ENCODE measurements at places on chromosomes 4 and X.

GRCh38 chr4:136680271-136680670 is 852.0 kb downstream of the PCDH18 start:
- no peak for DNase-seq

DNA sequence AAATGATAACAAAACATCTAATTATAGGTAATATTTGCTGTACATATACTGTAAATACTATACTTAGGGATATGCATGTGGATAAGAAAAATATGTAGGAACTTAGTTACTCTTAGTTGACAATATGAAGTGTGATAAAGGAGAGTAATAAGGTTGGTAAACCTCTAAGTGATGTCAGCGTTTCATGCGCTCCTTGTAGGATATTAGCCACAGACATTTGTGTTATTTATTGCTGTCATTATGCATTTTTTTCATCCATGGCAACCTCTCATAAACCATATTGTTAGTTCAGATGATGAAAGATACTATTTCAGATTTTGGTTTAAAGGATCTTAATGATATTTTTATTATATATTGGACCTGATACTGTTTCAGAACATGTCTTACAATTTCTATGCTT is 298.1 kb upstream of the PITX2 start:
- no peak for DNase-seq

DNA sequence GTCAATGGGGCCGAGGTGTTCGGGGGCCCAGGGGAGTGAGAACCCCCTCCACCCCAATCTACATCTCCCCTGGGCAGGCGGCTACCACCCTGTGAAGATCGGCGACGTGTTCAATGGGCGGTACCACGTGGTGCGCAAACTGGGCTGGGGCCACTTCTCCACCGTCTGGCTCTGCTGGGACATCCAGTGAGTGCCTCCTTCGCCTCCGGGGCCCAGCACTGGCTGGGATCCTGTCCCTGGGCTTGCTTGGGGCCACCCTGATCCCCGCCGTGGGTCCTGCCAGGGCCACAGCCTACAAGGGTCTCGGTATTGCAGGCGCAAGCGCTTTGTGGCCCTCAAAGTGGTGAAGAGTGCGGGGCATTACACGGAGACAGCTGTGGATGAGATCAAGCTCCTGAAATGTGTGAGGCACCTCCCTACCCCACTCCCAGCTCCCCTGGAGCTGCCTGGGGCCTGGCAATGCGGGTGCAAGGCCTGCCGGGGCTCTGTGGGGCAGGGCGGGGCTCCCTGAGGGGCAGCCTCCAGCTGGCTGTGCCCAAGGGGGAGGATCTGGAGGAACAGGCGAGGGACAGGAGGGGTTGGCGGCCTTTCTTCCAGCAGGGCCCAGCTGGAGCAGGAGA is 697 bp downstream of the SRPK3 start:
- no peak for DNase-seq

DNA sequence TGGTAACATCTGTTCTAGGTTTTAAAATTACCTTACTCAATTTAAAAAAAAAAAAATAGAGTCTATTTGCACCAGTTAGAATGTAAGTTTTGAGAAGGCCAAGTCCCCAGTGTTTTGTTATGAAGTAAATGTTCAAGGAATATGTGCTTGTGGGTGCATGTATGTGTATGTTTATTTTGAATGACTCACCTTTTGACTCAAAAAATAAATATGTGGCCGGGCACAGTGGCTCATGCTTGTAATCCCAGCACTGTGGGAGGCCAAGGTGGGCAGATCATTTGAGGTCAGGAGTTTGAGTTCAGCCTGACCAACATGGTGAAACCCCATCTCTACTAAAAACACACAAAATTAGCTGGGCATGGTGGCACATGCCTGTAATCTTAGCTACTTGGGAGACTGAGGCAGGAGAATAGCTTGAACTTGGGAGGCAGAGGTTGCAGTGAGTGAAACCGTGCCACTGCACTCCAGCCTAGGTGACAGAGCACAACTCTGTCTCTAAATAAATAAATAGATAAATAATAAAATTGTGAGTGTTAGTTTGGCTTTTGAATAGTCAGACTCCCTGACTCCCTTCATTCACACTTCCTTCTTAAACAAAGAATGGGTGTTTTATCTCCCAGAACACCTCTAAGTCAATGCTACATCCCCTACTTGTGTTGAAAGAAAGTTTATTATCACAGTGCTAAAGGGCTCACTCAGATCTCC is 511.3 kb upstream of the PCDH7 start:
- no peak for DNase-seq

GRCh38 chrX:373641-374471 is 12.9 kb downstream of the PPP2R3B start:
- no peak for DNase-seq

DNA sequence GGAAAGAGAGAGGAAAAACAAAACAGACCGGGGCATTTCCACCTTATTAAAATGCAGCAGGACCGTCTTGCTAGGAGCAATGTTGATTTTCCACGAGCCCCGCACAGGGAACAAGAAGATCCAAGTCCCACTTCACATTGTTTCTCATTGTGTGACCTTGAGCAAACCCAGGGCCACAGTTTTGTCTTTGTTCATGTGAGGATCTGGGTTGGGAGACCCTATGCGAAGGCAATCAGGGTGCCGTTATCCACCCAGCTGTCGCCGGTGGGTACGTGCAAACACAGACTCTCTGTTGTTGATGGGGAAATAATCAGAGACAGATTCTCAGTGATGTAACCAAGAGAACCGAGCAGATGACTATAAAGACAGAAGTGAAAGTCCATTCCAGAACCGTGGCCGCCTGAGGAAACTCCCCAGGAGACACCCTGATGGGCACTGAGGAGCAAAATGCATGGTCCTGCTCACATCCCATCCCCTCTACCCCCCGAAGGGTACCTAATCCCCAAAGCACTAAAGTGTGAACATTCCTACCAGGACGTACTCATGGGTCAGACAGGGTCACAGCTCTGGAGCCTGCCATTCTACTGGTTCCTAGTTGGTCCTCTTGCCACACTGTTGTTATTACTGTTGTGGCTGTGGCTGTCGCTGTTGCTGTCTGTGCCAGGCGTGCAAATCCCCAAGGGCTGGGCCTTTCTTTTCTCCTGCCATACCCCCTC is 102.7 kb upstream of the RBPJ start:
- DNase-seq: no peak

GRCh38 chrX:35040871-35041270 is 98.3 kb downstream of the FAM47B start:
- no peak for DNase-seq

DNA sequence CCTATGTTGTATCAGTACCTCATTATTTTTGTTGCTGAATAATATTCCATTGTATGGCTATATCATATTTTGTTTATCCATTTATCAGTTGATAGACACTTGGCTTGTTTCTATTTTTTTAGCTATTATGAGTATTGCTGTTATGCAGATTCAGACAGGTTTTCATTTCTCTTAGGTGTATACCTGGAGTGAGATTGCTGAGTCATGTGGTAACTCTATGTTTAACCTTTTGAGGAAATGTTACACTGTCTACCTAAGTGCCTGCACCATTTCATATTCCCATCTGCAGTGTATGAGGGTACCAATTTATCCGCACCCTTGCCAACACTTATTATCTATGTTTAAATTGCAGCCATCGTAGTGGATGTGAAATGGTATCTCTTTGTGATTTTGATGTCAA is 43.0 kb upstream of the SH3RF1 start:
- DNase-seq: no peak

DNA sequence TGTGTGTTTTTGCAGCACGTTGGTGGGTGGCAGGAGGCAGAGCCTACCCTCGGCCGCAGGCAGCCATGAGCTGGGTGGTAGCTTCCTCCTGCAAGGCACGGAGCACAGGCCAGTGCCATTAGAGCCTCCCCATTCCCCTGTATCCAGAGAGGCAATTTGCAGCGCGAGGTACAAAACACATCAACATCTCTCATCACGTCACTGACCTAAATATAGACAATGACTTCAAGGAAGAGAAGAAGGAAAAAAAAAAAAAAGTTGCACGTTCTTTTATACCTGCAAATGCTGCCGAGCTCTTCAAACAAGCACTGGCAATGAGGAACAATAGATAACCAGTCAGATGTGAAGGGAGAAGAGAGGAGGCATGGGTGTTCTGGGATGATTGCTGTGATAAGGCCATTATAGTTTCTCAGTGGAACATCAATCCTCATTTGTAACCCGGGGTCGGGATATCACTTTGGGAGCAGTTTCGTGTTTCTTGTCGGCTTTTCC is 159.9 kb downstream of the MGST2 start:
- DNase-seq: no peak

GRCh38 chr4:52711834-52712250 is 39.4 kb downstream of the ERVMER34-1 start:
- DNase-seq: no peak

DNA sequence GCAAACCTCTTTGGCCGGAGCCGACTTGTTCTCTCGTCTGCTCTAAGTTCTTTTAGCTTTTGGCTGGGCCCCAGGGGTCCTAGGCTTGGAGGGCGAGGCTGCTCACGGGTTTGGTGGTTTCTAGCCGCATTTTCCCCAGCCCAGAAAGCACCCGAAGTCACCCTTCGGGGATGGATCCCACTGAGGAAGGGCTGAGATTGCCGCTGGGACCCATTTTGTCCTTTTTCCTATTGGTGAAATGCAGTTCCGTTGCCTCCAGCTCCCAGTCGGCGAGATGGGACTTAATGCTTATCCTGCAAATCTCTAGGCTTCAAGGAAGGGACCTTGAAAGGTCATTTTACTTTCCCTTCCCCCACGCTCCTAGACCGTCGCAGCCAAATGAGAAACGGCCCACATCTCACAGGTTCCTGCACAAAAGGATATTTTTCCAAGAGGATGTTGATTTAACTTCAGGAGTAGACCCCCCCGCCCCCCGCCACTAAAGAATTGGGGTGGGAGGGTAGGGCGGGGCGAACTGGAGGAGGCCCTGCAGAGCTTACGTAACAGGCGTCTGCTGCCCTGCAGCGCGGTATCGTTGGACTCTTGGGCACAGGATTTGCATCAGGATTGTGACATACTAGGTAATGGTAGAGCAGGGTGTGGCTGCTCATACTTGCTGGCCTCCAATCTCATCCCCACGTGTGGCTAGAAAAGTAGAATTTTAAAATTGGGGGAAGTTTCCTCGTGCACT is 564 bp downstream of the PGK1 start:
- DNase-seq: no peak

DNA sequence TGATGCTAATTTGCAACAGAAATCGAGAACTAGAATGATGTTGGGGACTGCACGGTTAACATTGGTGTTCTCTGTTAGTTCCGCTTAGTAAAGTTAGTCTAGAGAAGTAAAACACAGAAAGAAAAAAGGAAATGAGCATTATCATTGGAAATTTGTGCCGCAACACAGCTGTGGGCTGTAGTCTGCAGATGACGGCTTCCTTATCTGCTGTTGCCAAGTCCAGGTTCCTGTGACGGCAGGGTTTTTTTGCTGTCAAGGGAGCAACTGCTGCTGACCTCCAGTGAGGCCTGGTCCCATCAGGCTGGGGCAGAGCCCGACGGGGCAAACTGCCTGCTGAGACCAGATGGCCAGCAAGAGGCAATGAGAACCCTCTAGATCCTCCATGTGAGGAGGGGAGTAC is 38.9 kb upstream of the PHEX start:
- DNase-seq: no peak

GRCh38 chr4:55269995-55270394 is 76.0 kb upstream of the SRD5A3 start:
- no peak for DNase-seq

DNA sequence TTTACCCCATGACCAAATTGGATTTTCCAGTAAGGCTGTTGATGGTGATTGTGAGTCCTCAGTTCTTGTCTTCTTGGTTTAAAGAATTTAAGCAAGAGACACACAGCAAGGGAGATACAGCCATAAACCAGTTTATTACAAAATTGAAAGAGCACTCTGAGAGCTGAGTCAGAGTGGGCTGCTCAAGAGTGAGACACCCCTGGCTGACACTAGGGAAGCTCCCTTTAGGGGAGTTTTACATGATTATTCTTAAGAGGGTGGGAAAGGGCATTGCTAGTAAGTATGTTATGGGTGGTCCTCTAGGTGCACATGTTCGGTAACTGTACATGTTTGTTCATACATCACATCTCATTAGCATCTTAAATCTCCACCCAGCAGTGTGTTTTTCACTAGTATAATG is 18.8 kb upstream of the ZNF81 start:
- no peak for DNase-seq

DNA sequence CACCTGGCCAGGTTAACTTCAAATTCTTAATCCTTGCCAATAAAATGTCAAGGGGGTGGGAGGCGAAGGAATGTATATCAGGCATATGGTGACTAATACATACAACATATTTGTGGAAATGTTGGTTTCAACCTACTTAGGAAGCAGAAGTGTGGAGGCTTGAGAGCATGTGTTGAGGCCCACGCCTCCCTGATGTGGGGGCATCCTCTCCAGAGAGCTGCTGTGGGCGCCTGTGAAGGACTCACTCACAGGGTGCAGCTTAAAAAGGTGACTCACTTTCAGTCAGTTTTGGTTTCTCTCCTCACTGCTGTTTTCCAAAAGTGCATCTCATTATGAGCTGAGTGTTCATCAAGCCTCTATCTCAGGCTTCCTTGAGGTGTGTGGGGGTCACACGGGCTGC is 27.5 kb downstream of the LNX1 start:
- no peak for DNase-seq

- no peak for DNase-seq
Measured at GRCh38 chr4:120942776-120943175, 20.2 kb upstream of the PRDM5 start.

DNA sequence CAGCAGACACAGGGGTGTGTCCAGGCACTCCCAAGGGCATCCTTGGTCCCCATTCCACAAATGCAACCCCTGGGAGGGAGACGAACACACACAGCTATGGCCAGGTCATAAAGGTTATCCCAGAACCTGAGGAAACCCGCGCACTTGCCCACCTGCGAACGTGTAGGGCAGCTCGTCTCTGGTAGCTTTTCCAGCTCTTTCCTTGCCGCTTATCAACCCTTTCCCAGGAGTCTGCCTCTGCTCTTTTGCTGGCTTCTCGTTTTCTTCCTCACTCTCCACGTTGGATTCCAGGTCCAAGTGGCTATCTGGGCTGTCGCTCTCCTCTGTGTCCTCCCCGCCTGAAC is 13.5 kb downstream of the NOP14 start:
- no peak for DNase-seq

- no peak for DNase-seq
Measured at GRCh38 chr4:39658756-39659155, 20.1 kb upstream of the SMIM14 start.

DNA sequence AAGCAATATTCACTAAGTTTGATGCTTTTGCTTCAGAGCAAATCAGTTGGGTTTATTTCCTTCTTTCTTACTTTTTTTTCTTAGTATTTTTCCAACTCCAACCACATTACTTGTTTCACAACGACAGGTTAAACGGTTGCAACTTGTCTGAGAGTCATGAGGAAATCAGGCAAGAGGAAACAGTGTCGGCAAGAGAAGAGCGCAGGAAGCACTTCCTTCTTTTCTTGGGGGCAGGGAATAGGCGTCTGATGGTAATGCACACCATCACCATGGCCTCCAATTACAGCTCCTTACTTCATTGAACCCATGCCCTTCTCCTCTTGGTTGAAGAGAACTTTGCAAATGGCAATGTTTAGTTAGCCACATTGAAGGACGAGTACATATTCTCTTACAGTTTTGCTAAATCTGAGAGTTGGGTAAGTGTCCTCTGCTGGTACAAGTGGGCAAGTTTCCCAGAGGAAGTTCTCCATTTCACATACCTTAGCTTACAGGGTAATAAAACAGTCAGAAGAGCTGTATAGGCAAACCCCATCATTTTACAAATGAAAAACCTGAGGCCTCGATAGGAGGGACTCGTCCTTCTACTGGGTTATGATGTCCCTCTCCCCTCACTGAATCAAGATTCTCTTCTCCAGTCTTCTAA is 8.3 kb upstream of the CXCL8 start:
- DNase-seq: no peak

- DNase-seq: no peak
Measured at GRCh38 chr4:151329217-151330007, 4.0 kb upstream of the SH3D19 start.
